Activated CD4-positive, alpha-beta memory T cell treated with anti-CD3 and anti-CD28 coated beads, Interleukin-2, amount 10 ng/mL, durations not matched to agents 7 days and 5 days (primary cell): ENCODE measurements at places on chromosomes 12 and 14.

- DNase-seq, result no peak
Observed at GRCh38 chr12:88111074-88111652, 30.7 kb downstream of the CEP290 start.

GRCh38 chr14:68135028-68135427 lies 315.4 kb downstream of the RAD51B start:
- no peak for DNase-seq

DNA sequence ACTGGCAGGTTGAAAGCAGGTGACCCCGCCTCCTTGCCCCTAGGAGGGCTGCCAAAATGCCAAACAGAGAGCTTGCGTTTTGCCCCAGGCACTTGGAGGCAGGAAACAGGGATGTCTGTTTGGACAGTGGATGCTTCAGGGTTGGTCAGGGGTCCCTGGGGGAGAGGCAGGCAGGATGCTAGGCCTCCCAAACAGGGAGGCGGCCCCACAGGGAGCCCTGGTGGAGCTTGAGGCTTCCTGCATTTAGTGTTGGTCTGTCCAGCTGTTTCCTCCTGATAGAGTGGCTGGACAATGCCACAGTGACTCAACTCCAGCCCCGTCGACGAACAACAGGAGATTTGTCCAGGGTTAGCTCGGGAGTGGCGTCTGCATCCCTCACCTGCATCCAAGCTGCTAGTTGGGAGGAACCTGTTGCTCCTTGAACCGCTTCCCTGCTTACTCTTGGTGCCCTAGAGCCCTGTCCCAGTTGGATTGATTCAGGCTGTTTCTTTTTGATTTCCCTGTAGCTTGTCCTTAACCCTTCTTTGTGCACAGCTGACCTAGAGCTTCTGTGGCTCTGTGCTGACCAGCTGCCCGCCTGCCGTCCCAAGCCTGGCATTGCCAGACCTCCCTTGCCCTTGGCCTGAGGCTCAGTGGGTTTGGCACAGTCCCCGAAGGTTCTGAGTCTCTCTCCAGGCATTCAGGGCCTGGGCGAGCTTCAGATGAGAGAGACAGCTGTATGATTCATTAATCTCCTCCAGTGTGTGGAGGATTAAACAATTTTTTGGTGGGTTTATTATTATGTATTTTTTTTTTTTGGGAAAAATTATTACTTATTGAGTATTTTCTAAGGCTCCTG lies 45.9 kb downstream of the TSPAN9 start:
- no peak for DNase-seq

DNA sequence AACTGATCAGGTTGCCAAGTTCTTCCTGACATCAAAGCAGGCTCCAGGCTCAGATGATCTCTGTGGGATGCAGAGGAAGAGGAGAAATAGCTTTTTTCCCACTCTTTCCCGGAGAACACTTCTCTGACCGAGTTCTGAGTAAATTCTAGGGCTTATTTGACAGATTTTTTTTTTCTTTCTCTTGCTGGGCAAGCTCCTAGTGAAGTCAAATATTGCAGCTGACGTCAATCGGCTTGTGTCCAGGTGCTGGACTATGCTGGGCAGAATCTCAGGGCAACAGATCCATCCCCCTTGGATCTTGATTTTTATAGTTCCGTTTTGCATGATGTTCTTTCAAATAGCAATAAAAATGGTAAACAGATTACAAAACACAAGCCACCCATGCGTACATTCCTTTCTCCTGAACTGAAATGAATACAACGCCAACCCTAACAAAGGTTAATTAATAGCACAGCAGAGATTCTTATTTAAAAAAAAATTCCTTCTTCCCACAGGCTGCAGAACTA lies 182.2 kb downstream of the NOVA1 start:
- no peak for DNase-seq

- DNase-seq, result no peak
Observed at GRCh38 chr12:9869307-9870161, at the start of gene CLEC2B. Gene CLEC2B (minus strand): TSS chr12:9869354.

DNA sequence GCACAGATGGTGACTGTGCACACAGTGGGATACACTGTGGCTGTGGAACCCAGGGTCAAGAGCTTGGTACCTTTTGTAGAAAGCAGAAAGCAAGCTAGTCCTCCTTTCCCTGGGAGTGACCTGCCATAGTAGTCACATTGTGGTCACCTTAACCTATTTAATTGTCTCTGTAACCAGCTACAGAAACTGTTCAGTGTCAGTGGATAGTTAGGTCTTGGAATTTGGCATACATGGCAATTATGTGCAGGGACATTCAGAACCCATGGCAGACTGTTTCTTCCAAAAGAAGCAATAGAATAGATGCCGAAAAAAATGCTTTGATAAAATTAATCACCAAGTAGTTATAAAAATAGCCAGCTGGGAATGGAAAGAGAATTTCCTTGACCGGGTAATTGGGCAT lies 30.4 kb downstream of the PPHLN1 start:
- DNase-seq, result no peak

DNA sequence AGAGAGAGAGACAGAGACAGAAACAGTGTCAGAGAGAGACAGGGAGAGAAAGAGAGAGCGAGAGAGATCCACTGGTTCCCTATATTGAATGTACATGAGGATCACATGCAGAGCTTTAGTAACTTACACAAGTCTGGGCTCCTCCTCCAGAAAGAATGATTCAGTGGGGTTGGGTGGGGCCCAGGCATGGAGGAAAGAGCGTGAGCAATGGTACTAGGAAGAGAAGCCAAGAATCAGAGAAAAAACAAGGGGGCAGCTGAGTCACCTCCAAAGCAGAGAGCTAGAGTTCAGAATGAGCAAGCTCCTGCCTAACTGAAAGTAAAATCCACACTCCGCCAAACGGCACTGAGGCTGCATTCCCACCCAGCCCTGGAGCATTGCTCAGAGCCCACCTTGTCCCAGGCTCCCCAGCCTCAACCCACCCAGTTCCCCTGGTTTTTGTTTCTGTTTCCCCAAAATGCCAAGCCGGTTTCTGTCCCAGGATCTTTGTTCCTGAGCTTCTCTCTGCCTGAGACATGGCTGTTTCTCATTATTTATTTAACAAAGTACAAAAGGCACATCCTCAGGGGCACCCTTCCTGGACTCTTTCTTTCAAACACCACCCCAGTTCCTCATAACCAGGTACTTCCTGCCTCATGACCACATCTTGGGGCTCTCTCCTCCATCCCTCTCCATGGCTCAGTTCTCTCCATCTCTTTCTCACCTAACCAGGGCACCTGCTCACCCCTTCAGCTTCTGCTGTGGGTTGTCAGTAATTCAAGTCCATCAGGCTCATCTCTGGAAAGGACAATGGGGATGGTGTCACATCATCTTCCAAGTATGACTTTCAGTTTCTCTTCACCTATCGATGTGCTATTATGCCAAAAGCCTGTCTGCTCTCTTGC lies 670.3 kb upstream of the TBX3 start:
- no peak for DNase-seq
